ENCODE measurements at places on chromosomes 7 and 10.

DNA sequence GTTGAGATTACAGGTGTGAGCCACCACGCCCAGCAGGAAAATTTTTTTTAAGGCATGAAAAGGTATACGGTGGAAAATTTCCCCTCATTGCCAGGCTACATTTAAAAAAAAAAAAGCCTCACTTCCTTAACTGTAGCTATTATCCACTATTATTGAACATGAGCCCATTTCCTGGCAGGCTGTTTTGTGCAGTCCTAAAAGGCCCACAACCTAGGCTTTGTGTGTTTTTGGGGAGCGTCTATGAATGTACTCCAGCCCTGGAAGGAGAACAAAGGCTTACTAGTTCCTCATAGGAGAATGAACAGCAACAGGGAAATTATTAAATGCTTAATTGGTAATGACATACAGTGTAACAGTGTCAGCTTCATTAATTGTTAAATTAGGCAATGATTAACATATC, 111.0 kb downstream of the ABLIM1 start:
- DNase-seq: no peak

DNA sequence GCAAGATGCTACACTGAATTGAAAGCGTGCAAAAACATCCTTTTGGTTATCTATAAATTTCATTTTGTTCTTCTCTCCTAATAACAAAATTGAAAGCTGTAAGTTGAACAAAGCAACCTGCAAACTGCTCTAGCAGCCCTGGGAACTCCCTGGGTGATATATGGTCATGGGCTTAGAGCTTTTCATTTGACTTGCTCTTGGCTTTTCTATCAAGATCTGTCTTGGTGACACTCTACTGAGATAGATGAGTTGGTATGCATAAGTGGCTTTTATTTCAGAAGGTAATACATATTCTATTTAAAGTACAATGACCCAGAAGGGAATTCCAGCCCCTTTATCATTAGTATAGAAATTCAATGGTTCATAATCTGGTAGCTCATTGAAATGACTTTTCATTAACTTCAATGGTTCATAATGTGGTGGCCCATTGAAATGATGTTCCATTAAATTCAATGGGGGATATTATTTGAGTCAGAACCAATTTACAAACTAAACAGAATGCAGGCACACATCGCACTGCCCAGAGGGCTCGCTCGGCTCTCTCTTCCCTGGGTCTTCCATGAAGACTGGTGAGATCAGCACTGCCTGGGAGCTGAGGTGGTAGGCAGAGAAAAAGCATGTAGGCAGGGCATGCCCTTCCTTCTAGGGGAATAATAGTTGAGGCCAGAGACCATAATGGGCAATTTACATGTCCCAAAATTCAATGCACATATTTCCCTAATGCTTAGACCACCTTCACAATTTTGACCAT, 10.1 kb upstream of the KCNMA1 start:
- DNase-seq: no peak

DNA sequence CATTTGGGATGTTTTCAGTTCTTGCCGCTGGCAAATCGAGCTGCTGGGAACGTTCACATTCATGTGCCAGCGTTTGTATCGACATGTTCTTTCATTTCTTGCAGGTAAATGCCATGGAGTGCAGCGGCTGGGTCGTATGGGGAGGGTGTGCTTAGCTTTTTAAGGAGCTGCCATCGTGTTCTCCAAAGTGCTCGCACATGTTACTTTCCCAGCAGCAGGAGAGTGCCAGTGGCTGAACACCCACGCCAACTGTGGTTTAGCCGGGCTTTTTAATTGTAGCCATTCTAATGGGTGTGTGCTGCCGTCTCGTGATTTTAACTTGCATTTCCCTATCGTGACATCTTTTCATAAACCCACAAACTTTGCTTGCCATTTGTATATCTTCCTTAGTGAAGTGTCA, 11.6 kb upstream of the BNIP3 start:
- no peak for DNase-seq

GRCh38 chr10:48604039-48604990, 558 bp downstream of the ARHGAP22 start:
- DNase-seq: no peak

DNA sequence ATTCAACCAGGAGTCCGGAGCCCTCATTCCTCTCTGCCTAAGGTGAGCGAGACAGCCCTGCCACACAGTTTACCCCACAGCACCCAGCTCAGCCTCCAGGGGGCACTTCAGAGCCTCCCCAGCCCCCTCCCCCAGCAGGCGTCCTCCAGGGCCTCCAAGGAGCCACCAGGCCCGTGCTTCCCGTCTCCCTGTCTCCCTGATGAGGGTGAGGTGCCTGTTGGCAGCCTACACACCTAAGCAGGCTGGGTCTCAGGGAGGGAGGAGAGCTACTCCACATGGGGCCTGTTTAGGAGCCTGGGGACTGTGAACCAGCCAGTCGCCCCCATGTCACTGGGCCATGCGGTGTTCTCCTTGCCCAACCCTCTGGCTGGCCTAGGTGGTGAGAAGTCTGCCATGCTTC, 28.9 kb upstream of the TRIM8 start:
- DNase-seq: no peak

- no peak for DNase-seq
Observed at GRCh38 chr10:77186936-77187335, 450.7 kb downstream of the KCNMA1 start.

- DNase-seq: no peak
Observed at GRCh38 chr10:70512149-70512639, 33.6 kb downstream of the PALD1 start.

DNA sequence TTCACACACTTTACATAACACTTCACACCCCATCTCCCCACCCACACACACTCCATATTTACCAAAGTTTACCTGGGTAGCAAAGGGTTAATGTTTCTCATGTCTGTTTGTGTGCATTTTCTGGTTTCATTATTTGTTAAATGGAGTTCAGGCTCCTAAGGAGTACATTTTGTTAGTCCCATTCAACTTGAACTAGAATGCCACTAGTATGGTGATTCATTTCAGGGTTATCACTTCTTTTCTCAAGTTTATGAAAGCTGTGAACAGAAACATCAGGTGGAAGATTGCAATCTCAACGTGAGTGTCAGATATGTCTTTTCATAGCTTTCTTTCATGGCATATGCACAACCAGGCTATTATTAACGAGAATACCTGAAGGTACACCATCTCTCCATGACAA, 1027.5 kb downstream of the GATA3 start:
- no peak for DNase-seq

DNA sequence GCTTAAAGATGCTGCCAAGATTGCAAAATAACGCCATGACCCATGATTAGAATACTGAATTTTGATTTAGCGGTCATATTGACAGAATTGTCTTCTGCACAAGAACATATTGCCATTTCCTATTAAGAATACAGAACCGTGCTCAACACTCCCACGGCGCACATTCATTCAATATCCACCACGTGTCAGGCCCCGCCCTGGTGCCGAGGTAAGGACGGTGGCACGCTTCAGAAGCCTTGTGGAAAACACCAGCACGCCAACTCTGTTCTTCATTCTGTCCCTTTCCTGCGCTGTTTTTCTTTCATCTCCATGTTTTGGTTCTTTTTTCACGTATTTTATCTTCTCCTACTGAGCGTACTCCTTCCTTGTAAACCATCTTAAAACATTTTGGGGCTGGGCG, 189.3 kb downstream of the ZMYND11 start:
- DNase-seq: no peak

DNA sequence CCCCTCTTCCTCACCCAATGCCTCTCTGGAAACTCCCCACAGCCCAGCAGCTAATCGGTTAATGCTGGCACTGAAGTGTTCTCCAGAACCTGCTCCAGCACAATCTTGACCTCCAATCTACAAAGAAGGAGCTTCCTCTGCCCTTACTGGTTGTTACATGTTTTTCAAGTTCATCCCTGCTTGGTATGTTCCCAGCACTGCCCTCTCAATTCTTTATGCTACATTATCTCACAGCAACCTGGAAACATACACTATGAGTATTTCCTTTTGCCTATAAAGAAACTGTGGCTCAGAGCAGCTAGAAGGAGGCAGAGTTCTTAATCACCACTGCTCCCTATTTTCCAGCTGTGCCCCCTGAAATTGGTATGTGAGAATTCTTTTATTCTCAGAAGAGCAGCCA, 84.1 kb upstream of the KMT2E start:
- no peak for DNase-seq

- no peak for DNase-seq
Observed at GRCh38 chr10:93110472-93111146, 36.9 kb downstream of the CYP26A1 start.

GRCh38 chr10:49280001-49280408, 19.0 kb upstream of the C10orf71 start:
- DNase-seq: peak; percentile 62

DNA sequence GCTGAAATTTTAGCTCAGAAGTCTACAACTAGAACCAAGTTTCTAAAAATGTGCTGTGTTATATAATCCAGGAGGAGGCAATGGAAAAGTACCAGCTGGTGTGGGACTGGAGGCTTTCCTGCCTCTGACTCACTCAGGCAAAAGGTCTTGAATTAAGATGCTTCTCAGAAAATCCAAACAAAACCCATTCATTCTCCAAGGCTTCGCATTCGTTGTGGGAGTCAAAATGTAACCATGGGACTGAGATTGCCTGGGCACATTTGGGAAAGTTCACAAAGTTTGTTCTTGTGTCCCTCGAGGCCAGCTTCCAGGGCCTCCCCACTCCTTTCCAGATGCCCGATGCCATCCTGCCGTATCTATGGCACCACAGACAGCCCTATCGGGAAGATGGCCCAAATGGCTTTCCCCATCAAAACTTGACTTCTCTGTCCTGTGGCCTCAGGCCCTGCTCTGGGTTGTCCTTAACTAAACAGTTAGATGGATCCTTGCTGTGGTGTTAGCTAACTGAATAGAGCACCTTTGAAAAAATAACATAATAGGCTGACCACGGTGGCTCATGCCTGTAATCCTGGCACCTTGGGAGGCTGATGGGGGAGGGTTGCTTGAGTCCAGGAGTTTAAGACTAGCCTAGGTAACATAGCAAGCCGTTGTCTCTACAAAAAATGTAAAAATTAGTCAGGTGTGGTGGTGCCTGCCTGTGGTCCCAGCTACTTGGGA, 180.5 kb downstream of the PFKFB3 start:
- DNase-seq: peak; percentile 25

DNA sequence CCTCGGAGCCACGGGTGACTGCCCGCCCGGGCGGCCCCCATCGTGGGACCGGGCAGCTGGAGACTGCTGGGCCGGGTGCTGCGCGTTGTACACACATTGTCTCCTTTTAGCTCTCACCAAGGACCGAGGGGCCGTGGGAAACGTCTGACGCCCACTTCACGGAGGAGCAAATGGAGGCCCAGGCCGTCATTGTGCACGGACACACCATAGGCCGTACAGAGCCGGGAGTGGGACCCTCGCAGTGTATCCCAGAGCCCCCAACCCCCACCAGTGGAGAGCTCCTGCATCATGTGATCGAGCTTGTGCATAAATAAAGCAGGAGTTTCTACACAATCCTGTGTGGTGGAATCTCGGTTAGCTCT, 722 bp downstream of the DENND10 start:
- no peak for DNase-seq

GRCh38 chr10:88386821-88387773, 196.0 kb downstream of the RNLS start:
- DNase-seq: peak; percentile 96

- peak; percentile 49 for DNase-seq
Observed at GRCh38 chr7:95772298-95772770, at the start of gene DYNC1I1. Gene DYNC1I1, plus strand, starts transcription at chr7:95772554. Its CDS starts 32,176 bp downstream, at chr7:95804730.

DNA sequence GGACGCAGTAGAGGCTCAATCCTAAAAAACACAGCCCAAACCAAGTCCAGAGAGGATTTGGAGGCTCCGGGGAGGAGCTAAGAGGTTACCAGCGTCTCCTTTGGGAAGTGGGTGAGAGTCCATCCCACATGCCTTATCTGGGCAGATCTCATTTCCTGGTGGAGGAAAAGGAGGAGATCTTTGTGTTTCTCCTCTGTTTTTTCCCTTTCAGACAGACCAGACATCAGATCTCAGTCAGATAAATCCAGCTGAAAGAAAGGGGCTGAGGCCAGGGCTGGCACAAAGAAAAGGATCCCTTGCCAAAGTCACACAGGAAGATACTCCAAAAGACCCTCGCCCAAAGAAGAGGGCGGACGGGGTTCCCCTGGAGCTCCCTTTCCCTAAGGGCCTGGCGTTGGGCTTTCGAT, 58.3 kb upstream of the COMTD1 start:
- DNase-seq: no peak

- no peak for DNase-seq
Observed at GRCh38 chr7:3043544-3044371, at the start of gene CARD11. Gene CARD11, minus strand, starts transcription at chr7:3043867. Its CDS starts 85,361 bp downstream, at chr7:2958506.

GRCh38 chr10:98186681-98187080, 52.2 kb downstream of the R3HCC1L start:
- DNase-seq: no peak

All from brain microvascular endothelial cell (primary cell).